ENCODE measurements at places on chromosomes 7 and 10. TPM values are rescaled to one million over a fixed set of nuclear protein-coding genes. Genes with fewer than 3 reads are reported as not detected.
A peak's percentile ranks its signal among the peaks of the same experiment; 100 is the strongest.

The HKDC1 gene
- total RNA-seq, result 0.29 TPM

The TRPV5 gene
- not detected for total RNA-seq

The WEE2 gene
- total RNA-seq, result not detected

The HOXA11 gene
- total RNA-seq, result not detected

The SEC23IP gene
- 82.1 TPM for total RNA-seq

The C10orf67 gene
- 1.2 TPM for total RNA-seq

The COX19 gene
- 20.5 TPM for total RNA-seq

The CNNM1 gene
- total RNA-seq, result 0.29 TPM

The SNX10 gene
- not detected for total RNA-seq

The TFR2 gene
- 11.6 TPM for total RNA-seq

- no peaks in the 10 kb centered on the region for H3K36me3 ChIP-seq
- peaks cover 27% of the 10 kb centered on the region for H3K4me1 ChIP-seq
- no peak overlapping the region for H3K4me3 ChIP-seq
- H3K27me3 ChIP-seq, result no peaks in the 10 kb centered on the region
- H3K27ac ChIP-seq, result no peak overlapping the region
These were observed 2.2 kb downstream of the FGFBP3 start for GRCh38 chr10:91907033-91907594.

DNA sequence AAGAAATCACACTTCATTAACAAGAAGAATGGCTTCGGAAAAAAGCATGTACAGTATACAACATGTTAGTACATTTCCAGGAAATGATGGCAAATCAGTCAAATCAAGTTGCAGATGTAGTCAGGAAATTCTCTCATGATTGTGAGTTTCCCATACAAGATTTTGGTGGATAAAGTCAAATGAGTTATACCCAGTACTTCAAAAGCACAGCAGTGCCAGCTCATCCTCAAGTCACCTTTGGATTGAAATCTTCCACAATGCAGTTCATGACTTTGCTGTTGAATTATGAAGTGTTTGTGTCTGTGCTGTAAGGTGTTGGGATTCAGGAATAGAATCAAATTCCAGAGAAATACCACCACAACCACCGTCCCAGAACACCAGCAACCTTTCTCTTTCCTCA lies 301.3 kb upstream of the BMPER start:
- H3K4me1 ChIP-seq, result no peaks in the 10 kb centered on the region
- H3K27me3 ChIP-seq, result no peaks in the 10 kb centered on the region
- H3K27ac ChIP-seq, result no peak overlapping the region
- no peak overlapping the region for H3K4me3 ChIP-seq

GRCh38 chr7:66221442-66221841 lies 16.3 kb downstream of the TPST1 start:
- H3K4me1 ChIP-seq, result peaks cover 7% of the 10 kb centered on the region
- H3K36me3 ChIP-seq, result no peaks in the 10 kb centered on the region
- no peak overlapping the region for H3K4me3 ChIP-seq
- no peak overlapping the region for H3K27ac ChIP-seq

DNA sequence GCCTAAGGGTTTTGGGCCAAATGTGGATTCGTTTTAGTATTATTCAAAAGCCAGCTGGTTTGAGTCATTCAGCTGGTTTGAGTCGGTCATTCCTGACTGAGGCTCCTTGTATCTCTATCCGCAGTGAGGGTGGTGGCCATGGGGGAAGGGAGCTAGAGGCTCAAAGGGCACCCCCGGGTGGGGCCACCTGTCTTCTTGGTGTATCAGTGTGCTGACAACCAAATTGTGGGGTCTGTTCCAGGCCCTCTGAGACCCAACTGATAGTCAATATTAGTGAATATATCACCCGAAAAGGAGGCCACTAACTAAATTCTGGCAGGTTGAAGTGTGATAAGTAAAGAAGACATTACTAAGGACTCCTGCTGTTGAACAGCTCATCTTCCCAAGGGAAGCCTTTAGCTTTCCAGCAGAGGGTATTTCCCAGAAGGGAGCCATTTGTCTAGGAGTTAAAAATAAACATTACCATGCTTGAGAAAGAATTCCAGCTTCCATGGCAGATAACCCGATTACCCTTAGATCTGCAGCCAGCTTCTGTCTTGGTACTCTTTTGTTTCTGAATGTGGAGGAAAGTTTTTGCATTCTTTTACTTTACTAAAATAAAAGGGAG lies 29.9 kb upstream of the DDX50 start:
- no peaks in the 10 kb centered on the region for H3K27me3 ChIP-seq
- peak; percentile 47 for DNase-seq
- H3K27ac ChIP-seq, result peak overlapping the region; percentile 74
- H3K36me3 ChIP-seq, result no peaks in the 10 kb centered on the region
- no peak overlapping the region for H3K4me3 ChIP-seq

DNA sequence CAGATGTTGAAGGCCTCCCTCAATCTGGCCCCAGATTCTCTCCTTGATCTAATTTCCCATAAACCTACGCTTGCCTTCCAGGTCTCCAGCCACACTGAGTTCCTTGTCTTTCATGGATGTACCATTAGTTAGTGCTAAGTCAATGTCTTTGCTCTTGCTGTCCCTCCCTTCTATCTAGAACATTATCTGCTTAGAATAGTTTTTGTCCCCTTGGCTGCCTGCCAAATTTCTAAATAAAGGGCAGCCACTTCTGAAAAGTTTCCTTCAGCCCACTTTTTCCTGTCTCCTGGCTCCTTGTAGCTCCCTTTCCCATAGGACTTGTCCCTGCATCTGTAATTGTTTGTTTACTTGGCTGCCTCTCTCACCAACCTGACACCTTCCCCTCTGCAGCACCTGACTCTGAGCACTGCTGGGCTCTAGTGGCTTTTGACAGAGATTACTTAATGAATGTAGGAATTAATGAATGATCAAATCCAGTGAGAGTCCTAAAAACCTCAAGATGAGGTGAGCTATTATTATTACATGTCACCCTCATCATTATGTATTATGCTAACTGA lies 58.3 kb downstream of the CXCL12 start:
- DNase-seq, result peak; percentile 20
- H3K4me1 ChIP-seq, result peaks cover 22% of the 10 kb centered on the region
- no peak overlapping the region for H3K27ac ChIP-seq
- no peak overlapping the region for H3K4me3 ChIP-seq
- H3K36me3 ChIP-seq, result no peaks in the 10 kb centered on the region
- no peaks in the 10 kb centered on the region for H3K27me3 ChIP-seq

- no peak for DNase-seq
- peaks cover 5% of the 10 kb centered on the region for H3K36me3 ChIP-seq
- no peak overlapping the region for H3K4me3 ChIP-seq
- H3K4me1 ChIP-seq, result peaks cover 17% of the 10 kb centered on the region
- H3K27ac ChIP-seq, result no peak overlapping the region
- no peaks in the 10 kb centered on the region for H3K27me3 ChIP-seq
These were observed 53.0 kb downstream of the PDZD8 start for GRCh38 chr10:117322260-117322659.

GRCh38 chr7:141160246-141160860 lies 86.5 kb downstream of the TMEM178B start:
- H3K36me3 ChIP-seq, result no peaks in the 10 kb centered on the region
- H3K4me1 ChIP-seq, result no peaks in the 10 kb centered on the region
- H3K27ac ChIP-seq, result no peak overlapping the region
- DNase-seq, result no peak

- DNase-seq, result no peak
- no peak overlapping the region for H3K4me3 ChIP-seq
- no peak overlapping the region for H3K27ac ChIP-seq
- H3K4me1 ChIP-seq, result peaks cover 71% of the 10 kb centered on the region
- peaks cover 3% of the 10 kb centered on the region for H3K27me3 ChIP-seq
These were observed 431.6 kb upstream of the GALNT17 start for GRCh38 chr7:70700055-70700940.

- no peak for DNase-seq
- no peaks in the 10 kb centered on the region for H3K27me3 ChIP-seq
- H3K4me1 ChIP-seq, result peaks cover 20% of the 10 kb centered on the region
- no peaks in the 10 kb centered on the region for H3K36me3 ChIP-seq
- H3K27ac ChIP-seq, result no peak overlapping the region
- no peak overlapping the region for H3K4me3 ChIP-seq
These were observed 283.4 kb downstream of the CCDC3 start for GRCh38 chr10:12717981-12718707.

- no peak overlapping the region for H3K27ac ChIP-seq
- H3K27me3 ChIP-seq, result no peaks in the 10 kb centered on the region
- H3K4me1 ChIP-seq, result no peaks in the 10 kb centered on the region
- no peaks in the 10 kb centered on the region for H3K36me3 ChIP-seq
These were observed 126.3 kb downstream of the CACNA2D1 start for GRCh38 chr7:82317257-82317721.

DNA sequence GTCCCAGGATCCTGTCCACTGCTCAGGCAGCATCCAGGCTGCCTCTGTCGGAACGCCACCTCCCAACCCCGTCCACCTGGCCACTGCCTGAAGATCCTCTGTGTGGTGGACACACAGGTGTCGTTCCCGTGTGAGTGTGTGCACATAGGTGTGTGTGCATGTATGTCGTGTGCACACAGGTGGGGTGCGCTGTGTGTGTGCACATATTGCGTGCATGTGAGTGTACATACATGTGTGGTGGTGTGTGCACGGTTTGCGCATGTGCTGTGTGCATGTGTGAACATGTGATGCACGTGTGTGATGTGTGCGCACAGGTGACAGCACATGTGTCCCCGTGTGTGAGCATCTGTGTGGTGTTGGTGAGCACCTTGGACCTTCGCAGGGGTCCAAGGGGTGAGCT lies 7.1 kb downstream of the TMEM184A start:
- no peaks in the 10 kb centered on the region for H3K27me3 ChIP-seq
- H3K4me1 ChIP-seq, result peaks cover 14% of the 10 kb centered on the region
- no peak for DNase-seq

DNA sequence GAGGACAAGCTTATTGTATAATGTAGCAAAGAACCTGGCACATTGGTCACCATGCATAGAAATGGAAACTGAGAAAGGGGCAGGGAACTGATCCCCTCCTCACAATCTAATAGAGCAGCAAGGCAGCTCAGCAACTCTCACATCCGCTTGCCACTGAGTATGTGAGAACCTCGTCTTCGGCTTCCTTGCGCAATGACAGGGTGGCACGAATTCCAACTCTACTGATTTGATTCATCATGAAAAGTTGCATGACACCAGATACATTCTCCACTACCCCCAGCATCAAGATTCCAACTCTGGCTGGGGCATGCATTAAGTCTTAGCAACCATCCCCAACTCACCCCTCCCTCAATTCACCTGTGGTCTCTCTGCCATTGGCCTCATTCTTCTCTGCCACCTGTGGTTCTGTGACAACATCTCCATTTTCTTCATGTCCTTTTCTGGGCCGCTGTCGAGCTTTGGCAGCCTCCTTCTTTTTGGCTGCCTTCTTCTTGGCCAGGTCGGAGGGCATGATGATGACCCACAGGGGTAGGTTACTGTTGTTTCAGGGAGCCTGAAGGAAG lies 976 bp downstream of the ABCF2 start:
- H3K27ac ChIP-seq, result no peak overlapping the region
- H3K4me1 ChIP-seq, result peaks cover 27% of the 10 kb centered on the region
- H3K27me3 ChIP-seq, result no peaks in the 10 kb centered on the region

DNA sequence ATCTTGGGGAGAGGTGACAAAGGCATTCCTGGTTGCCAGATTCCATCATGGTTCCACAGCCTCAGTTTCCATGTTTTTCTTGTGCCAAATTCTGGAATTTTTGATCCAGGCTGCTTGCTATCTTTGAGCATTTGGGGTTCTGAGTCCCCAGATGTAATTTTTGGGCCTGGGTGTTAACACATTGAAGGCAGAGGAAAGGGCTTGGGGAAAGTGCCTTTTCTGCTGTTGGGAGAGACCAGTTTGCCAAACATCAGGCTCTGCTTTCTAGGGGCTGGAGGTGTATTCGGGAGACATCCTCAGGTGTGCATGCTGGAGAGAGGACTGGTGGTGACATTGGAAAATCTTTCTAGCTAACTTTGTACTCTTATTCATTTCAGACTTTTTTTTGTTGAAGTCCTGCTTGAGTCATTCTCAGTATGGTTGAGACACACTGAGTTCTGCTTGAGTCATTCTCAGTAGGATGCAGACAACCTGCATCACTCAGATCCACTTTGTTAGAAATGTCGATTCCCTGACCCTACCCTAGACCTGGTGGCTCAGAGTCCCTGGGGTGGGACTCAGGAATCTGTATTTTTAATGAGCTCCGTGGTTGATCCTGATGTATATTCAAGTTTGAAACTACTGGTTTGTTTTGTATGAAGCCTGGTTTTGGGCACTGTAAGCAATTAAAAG lies 101.0 kb downstream of the LRMDA start:
- no peak overlapping the region for H3K27ac ChIP-seq
- no peaks in the 10 kb centered on the region for H3K36me3 ChIP-seq
- H3K27me3 ChIP-seq, result no peaks in the 10 kb centered on the region
- no peaks in the 10 kb centered on the region for H3K4me1 ChIP-seq
- H3K4me3 ChIP-seq, result no peak overlapping the region
- no peak for DNase-seq

GRCh38 chr10:47339186-47339735 lies 8.9 kb upstream of the RBP3 start:
- DNase-seq, result no peak
- no peaks in the 10 kb centered on the region for H3K27me3 ChIP-seq
- H3K27ac ChIP-seq, result no peak overlapping the region
- no peak overlapping the region for H3K4me3 ChIP-seq
- no peaks in the 10 kb centered on the region for H3K36me3 ChIP-seq
- peaks cover 8% of the 10 kb centered on the region for H3K4me1 ChIP-seq

GRCh38 chr7:139490130-139490529 lies 6.7 kb upstream of the KLRG2 start:
- peak; percentile 39 for DNase-seq
- H3K36me3 ChIP-seq, result no peaks in the 10 kb centered on the region
- H3K27ac ChIP-seq, result no peak overlapping the region
- H3K4me1 ChIP-seq, result no peaks in the 10 kb centered on the region
